Glutamatergic neuron (in vitro differentiated cells): ENCODE measurements at places on chromosomes 7 and 10. TPM values are rescaled to one million over a fixed set of nuclear protein-coding genes. Genes with fewer than 3 reads are reported as not detected.
A peak's percentile ranks its signal among the peaks of the same experiment; 100 is the strongest.

GRCh38 chr7:207418-208129 is 15.2 kb downstream of the FAM20C start:
- H3K27ac ChIP-seq, result peak overlapping the region; percentile 22
- peaks cover 11% of the 10 kb centered on the region for H3K36me3 ChIP-seq
- H3K4me1 ChIP-seq, result peaks cover 4% of the 10 kb centered on the region
- DNase-seq, result no peak
- peaks cover 20% of the 10 kb centered on the region for H3K27me3 ChIP-seq
- H3K4me3 ChIP-seq, result peak overlapping the region; percentile 2

DNA sequence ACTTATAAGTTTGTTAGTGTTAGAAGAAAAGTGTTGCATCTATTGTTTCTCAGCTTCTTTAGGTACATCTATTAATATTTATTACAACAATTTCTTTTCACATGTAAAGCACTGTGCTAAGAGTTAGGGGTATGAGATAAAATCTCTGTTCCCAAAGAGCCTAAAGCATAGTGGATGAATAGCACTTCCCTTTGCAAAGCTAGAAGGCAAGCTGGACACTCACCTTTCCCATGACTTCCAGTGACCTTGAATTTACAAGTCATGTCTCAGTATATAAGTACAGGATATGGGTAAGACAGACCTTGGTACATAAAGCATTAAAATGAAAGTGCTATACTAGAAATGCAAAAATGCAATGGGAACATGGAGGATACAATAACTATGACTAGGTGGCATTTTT is 8.7 kb downstream of the CNNM1 start:
- no peak for DNase-seq
- no peaks in the 10 kb centered on the region for H3K36me3 ChIP-seq
- no peaks in the 10 kb centered on the region for H3K27me3 ChIP-seq
- no peak overlapping the region for H3K27ac ChIP-seq

GRCh38 chr7:77575187-77575586 is 38.1 kb downstream of the PTPN12 start:
- no peaks in the 10 kb centered on the region for H3K36me3 ChIP-seq
- H3K4me1 ChIP-seq, result peaks cover 5% of the 10 kb centered on the region
- peak overlapping the region; percentile 49 for H3K27ac ChIP-seq
- peaks cover 1% of the 10 kb centered on the region for H3K27me3 ChIP-seq

The RBM20 gene
- total RNA-seq, result 5.8 TPM

The RBP4 gene
- total RNA-seq, result not detected

The GRID1 gene
- total RNA-seq, result 8.0 TPM

GRCh38 chr7:138492423-138492822 is 32.4 kb downstream of the TRIM24 start:
- H3K36me3 ChIP-seq, result no peaks in the 10 kb centered on the region
- peaks cover 29% of the 10 kb centered on the region for H3K4me1 ChIP-seq
- H3K4me3 ChIP-seq, result no peak overlapping the region
- no peaks in the 10 kb centered on the region for H3K27me3 ChIP-seq

The IQUB gene
- 0.98 TPM for total RNA-seq

DNA sequence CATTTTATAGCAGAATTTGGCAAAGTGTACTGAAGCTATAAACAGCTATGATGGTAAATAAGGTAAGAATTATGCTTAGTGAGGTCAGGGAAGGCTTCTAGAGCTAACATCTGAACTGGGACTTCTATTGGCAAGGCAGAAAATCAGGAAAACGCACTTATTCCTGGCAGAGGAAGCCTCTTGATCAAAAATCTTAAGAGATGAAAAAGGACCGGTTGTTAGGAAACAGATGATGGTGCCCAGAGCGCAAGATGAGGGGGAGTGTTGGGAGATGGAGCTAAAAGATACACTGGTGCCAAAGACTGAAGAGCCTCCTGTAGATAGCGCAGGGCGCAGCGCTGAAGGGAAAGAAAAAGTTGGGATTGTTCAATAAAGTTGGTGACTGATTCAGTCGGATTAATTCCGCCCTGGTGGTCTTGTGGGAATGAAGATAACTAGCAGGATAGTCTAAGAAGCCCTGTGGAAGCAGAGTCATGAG is 550 bp upstream of the CALU start:
- no peak for DNase-seq
- no peaks in the 10 kb centered on the region for H3K36me3 ChIP-seq
- peaks cover 14% of the 10 kb centered on the region for H3K4me1 ChIP-seq
- peak overlapping the region; percentile 85 for H3K27ac ChIP-seq

DNA sequence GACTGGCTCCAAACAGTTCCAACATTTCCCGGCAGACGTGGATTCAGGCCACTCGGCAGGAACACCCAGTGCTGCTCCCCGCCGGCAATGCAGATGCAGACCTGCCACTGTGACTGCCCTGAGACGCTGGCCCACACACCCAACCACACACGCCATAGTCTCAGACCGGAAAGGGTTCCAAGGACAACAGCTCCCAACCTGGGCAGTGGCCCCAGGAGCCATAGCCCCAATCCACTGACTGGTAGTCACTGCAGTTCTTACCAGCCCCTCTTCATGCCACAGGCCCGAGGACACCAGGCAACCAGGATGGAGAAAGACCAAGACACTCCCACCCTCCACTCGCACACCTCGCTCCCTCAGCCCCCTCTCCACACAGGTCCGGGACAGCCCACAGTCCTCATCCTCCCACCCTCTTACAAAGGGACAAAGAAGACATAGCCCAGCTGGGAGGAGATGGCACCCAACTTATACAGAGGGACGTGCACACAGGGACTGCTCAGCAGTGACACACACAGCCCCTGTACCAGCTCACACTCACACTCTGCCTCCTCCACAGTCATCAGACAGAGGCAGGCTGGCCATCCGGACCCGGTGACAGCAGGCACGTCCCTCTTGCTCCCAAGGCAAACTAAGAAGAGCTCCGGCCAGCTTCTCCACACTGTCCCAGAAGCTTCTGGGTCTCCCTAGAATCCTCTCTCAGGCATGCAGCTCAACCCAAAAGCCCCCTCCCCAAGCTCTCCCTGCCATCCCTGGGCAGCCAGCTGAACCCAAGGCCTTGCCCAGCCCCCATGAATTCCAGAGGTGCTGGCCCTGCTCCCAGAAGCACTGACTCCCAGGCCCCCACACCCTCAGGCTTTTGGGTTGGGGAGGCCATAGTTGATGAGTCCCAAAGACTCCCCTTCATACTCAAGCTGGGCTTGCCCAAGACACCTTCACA is 24.8 kb downstream of the KCNH2 start:
- peak; percentile 15 for DNase-seq
- no peak overlapping the region for H3K27ac ChIP-seq
- no peak overlapping the region for H3K4me3 ChIP-seq
- H3K36me3 ChIP-seq, result no peaks in the 10 kb centered on the region
- peaks cover 10% of the 10 kb centered on the region for H3K27me3 ChIP-seq
- peaks cover 13% of the 10 kb centered on the region for H3K4me1 ChIP-seq

The CPA2 gene
- total RNA-seq, result not detected

- no peak overlapping the region for H3K4me3 ChIP-seq
- no peaks in the 10 kb centered on the region for H3K36me3 ChIP-seq
- peaks cover 1% of the 10 kb centered on the region for H3K27me3 ChIP-seq
- no peaks in the 10 kb centered on the region for H3K4me1 ChIP-seq
- DNase-seq, result no peak
- no peak overlapping the region for H3K27ac ChIP-seq
Observed at GRCh38 chr10:91536733-91537132, 96.1 kb downstream of the PPP1R3C start.

DNA sequence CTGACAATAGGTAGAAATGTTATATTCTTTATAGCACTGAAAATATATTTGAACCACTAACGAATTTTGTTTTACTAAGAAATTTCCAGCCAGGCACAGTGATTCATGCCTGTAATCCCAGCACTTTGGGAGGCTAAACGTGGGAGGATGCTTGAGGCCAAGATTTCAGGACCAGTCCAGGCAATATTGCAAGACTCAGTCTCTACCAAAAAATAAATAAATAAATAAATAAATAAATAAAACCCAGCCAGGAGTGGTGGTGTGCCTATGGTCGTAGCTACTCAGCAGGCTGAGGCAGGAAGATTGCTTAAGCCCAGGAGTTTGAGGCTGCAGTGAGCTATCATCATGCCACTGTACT is 39.8 kb downstream of the PIP4K2A start:
- no peak overlapping the region for H3K4me3 ChIP-seq
- no peak overlapping the region for H3K27ac ChIP-seq
- peaks cover 10% of the 10 kb centered on the region for H3K4me1 ChIP-seq

The FUOM gene
- 13.0 TPM for total RNA-seq

DNA sequence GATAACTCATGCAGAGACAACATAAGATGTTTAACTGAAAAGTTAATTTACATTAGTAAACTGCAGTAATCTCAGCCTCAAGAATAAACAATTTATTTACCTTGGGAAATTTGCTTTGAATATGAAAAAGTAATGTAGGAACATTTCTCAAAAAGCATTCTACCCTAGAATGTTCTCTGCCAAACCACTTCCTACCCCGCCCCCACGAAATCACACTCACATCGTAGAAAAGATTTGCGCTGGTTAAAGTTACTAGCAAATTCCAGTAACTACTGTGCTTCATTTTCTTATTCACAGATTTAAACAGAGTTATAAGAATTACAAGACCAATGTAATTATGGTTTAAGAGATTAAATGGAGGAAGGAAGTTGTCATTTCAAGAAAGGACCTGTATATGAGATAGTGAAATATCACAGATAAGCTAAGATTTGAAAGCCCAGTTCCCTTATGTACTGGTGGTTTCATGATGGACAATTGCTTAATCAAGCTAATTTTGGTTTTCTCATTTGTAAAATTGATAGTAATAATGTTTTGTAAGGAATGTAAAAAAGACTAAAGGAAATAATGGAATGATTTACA is 175.4 kb downstream of the GNAI1 start:
- no peak overlapping the region for H3K27ac ChIP-seq
- DNase-seq, result no peak
- H3K27me3 ChIP-seq, result no peaks in the 10 kb centered on the region
- H3K4me1 ChIP-seq, result no peaks in the 10 kb centered on the region

- DNase-seq, result no peak
- no peaks in the 10 kb centered on the region for H3K36me3 ChIP-seq
- H3K4me3 ChIP-seq, result no peak overlapping the region
- H3K27ac ChIP-seq, result no peak overlapping the region
- peaks cover 11% of the 10 kb centered on the region for H3K4me1 ChIP-seq
Observed at GRCh38 chr7:24926623-24927524, 53.1 kb downstream of the OSBPL3 start.

GRCh38 chr10:97497572-97498075 is 598 bp downstream of the MMS19 start:
- H3K4me1 ChIP-seq, result peaks cover 29% of the 10 kb centered on the region
- peak overlapping the region; percentile 94 for H3K27ac ChIP-seq
- DNase-seq, result peak; percentile 86
- peaks cover 22% of the 10 kb centered on the region for H3K27me3 ChIP-seq
- no peaks in the 10 kb centered on the region for H3K36me3 ChIP-seq

- H3K36me3 ChIP-seq, result no peaks in the 10 kb centered on the region
- H3K4me3 ChIP-seq, result peak overlapping the region; percentile 96
- peaks cover 21% of the 10 kb centered on the region for H3K4me1 ChIP-seq
- H3K27ac ChIP-seq, result peak overlapping the region; percentile 94
- no peak for DNase-seq
Observed at GRCh38 chr10:31927565-31927883, 1.1 kb downstream of the ARHGAP12 start.

DNA sequence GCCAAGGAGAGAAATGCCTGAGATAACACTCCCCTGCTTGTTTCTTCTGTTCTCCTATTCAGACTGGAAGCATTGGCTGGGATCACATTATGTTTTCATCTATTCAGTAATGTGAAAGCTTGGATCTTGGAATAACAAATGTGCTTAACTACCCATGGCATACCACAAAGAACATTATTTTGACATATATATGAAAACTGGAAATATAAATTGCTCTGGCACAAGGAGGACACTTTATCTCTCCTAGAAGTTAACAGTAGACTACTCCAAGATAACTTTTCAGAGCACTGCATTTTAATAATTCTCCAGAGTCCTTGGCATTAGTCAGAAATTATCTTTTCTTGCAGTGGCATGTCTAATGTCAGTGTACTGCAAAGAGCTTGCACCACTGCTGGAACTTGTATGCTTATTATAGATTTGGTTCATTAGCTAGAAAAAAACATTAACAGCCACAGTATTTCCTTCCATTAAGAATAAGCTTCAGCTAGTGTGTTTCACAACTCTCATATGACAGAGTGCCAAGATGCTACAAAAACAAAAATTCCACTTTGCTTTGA is 169.3 kb upstream of the LRRN3 start:
- H3K27me3 ChIP-seq, result no peaks in the 10 kb centered on the region
- no peak for DNase-seq
- no peaks in the 10 kb centered on the region for H3K36me3 ChIP-seq
- H3K27ac ChIP-seq, result no peak overlapping the region

The VWC2 gene
- total RNA-seq, result 1.2 TPM

GRCh38 chr10:91761721-91762120 is 36.5 kb upstream of the TNKS2 start:
- no peak overlapping the region for H3K27ac ChIP-seq
- H3K27me3 ChIP-seq, result no peaks in the 10 kb centered on the region
- H3K4me1 ChIP-seq, result no peaks in the 10 kb centered on the region
- H3K36me3 ChIP-seq, result peaks cover 14% of the 10 kb centered on the region
- no peak overlapping the region for H3K4me3 ChIP-seq

The OR6V1 gene
- not detected for total RNA-seq

The AZGP1 gene
- 0.44 TPM for total RNA-seq

DNA sequence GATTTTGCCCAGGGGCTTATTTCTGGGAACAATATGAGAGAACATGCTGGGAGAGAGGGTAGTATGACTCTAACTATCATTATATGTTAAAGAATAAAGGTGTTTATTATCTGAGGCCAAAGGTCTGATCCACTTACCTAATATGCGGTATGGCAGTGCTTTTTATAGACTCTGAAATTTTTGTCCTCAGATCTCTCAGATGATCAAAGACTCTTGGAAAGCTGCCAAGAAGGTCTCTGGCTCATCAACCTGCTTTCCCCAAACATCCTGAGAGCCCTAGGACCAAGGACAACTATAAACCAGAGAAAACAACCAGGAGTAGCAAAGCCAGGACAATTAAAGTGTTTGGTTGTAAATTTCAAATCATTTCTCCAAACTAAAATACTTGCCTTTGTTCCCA is 255.7 kb upstream of the LRRN3 start:
- H3K4me1 ChIP-seq, result peaks cover 10% of the 10 kb centered on the region
- H3K27me3 ChIP-seq, result no peaks in the 10 kb centered on the region
- no peak overlapping the region for H3K27ac ChIP-seq
- no peak for DNase-seq
- H3K4me3 ChIP-seq, result no peak overlapping the region
- H3K36me3 ChIP-seq, result no peaks in the 10 kb centered on the region

The EVX1 gene
- 7.1 TPM for total RNA-seq

GRCh38 chr10:113469796-113470195 is 83.1 kb upstream of the HABP2 start:
- H3K4me1 ChIP-seq, result no peaks in the 10 kb centered on the region
- no peak for DNase-seq
- no peak overlapping the region for H3K4me3 ChIP-seq
- H3K27ac ChIP-seq, result no peak overlapping the region

The CLDN15 gene
- total RNA-seq, result 9.4 TPM
